Dorsolateral prefrontal cortex (tissue), 122 donors: ENCODE measurements at places on chromosomes 5 and 9.
A peak's percentile ranks its signal among the peaks of the same experiment; 100 is the strongest.

GRCh38 chr5:86374611-86375010, 243.1 kb upstream of the COX7C start:
- DNase-seq, result no peak

GRCh38 chr5:117615226-117615625, 1040.6 kb upstream of the SEMA6A start:
- no peak for DNase-seq

GRCh38 chr9:81801190-81801589, 111.8 kb upstream of the TLE1 start:
- DNase-seq, result no peak

- DNase-seq, result no peak
Observed at GRCh38 chr5:60546207-60546606, 153.8 kb downstream of the DEPDC1B start.

DNA sequence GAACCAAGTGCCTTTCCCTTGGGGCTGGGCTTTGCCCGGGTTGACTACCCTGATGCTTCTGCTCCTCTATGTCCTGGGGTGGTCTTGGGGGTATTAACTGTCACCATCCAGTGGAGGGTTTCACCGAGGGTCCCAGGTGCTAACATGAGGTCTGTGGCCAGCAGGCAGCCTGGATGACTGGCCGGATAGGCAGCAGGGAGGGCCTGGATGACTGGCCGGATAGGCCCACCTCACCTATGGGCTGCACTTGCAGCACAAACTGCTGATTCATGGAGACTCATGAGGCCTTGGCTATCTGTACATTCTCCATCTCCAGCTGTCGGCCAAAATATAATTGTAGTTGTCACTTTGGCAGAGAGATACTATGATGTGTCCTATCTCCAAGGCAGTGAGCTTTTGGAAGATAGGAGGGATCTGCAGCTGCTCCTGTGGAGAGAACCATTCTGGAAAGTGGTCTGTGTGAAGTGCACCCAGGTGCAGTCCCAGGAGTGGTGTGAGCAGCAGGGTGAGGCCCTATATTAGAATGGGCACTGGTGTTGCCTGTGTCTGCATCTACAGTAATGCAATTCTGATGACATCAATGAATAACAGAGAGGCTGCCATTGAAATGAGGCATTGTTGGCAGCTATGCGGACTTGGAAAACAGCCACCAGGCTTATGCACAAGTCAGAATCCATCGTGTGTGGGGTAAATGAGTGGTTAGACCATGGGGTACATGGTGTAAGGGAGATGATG, 26.3 kb upstream of the CDKN2AIPNL start:
- DNase-seq, result no peak

DNA sequence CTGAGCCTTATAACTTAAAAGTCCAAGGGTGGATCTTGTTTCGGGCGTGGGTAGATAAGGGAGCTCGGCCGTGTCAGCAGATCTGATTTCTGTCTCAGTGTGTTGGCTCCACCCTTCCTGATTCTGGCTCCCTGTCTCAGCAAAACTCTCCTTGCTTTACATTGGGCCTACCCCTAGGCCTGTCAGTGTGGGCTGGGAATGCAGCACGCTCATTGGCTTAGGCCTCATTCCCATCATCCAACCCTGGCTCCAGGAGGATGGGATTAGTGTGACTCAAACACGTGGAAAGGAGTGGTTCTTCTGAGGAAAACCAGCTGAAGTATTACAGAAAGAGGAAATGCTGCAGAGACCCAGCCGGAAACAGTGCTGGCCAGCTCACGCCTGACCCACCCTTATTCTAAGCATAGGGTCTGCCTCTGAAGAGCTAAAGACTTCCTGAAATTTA, 59.9 kb downstream of the ZFAND5 start:
- DNase-seq, result peak; percentile 38

- no peak for DNase-seq
Observed at GRCh38 chr9:109456811-109457210, 41.3 kb downstream of the PTPN3 start.
